ENCODE measurements at places on chromosomes 12 and 14.

GRCh38 chr12:19925841-19926240 lies 442.5 kb upstream of the PDE3A start:
- DNase-seq = no peak

DNA sequence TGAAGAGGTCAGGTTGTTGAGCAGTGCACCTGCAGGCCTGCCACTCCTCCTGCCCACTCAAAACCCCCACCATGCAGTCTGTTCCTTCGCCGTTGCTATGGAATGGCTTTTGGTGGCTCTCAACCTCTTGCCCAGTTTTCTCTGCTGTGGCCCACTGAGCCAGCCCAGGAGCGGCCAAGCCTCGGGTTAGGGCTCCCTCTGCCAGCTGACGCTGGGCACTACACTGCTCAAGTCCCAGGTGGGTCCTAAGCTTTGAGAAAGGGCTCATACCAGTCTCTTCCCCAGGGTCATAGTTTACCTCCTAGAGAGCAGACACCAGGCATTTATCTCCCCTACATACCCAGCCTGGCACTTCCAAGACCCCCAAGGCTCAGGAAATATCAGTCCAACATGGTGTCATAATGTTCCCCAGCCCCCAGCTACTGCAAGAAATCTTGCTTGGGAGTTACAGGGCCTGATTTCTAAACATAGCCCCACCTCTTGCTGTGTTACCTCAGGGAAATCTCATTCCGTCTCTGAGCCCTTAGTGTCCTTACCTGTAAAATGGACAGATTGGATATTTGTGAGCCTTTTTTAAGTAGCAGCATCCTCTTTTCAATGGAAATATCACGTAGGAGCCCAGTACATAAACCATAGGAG lies 59.4 kb downstream of the TSPAN11 start:
- peak; percentile 24 for DNase-seq

DNA sequence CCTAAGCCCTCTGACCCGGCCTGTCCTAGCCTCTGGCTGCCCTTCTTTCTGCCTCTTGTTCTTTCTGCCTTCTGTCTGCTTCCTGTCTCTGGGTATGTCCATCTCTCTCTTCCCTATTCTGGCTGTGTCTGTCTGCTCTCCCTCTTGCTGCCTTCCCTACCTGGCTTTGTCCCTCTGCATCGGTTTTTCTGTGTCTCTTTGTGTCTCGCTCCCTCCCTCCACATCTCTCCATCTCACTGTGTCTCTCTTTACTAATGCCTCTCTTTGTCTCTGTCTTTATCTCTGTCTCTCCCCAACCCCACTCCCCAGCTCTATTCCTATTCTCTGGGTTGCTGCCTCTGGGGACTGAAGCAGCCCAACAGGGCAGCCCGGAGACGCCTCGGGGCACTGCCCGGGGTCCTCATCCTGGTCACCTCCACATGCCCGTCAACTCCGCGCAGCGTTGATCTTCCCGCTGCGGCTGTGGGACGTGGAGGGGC lies 10.1 kb downstream of the SHMT2 start:
- DNase-seq = no peak

GRCh38 chr12:109209082-109209481 lies 92.7 kb downstream of the ACACB start:
- DNase-seq = no peak

DNA sequence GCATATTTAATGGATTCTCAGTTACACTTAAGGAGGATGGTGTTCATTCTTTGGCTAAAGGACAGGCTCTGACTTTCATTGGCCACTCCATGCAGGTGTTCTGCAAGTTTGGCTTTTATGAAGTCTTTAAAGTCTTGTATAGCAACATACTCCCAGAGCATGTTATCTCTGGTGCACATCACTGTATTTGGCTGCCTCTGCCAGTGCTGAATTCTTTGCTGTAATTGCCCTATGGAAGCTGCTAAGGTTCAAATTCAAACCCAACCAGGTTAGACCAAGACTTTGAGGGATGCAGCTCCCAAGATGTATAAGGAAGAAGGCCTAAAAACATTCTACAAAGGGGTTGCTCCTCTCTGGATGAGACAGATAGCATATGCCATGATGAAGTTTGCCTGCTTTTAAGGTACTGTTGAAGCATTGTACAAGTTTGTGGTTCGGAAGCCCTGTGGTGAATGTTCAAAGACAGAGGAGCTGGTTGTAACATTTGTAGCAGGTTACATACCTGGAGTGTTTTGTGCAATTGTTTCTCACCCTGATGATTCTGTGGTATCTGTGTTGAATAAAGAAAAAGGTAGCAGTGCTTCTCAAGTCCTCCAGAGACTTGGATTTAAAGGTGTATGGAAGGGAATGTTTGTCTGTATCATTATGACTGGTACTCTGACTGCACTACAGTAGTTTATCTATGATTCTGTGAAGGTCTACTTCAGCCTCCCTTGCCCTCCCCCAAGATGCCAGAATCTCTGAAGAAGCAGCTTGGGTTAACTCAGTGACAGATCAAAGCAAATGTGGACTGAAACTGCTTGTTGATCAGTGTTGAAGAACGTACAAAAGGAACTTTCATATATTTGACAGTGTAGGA lies 19.4 kb downstream of the TMEM116 start:
- DNase-seq = no peak

DNA sequence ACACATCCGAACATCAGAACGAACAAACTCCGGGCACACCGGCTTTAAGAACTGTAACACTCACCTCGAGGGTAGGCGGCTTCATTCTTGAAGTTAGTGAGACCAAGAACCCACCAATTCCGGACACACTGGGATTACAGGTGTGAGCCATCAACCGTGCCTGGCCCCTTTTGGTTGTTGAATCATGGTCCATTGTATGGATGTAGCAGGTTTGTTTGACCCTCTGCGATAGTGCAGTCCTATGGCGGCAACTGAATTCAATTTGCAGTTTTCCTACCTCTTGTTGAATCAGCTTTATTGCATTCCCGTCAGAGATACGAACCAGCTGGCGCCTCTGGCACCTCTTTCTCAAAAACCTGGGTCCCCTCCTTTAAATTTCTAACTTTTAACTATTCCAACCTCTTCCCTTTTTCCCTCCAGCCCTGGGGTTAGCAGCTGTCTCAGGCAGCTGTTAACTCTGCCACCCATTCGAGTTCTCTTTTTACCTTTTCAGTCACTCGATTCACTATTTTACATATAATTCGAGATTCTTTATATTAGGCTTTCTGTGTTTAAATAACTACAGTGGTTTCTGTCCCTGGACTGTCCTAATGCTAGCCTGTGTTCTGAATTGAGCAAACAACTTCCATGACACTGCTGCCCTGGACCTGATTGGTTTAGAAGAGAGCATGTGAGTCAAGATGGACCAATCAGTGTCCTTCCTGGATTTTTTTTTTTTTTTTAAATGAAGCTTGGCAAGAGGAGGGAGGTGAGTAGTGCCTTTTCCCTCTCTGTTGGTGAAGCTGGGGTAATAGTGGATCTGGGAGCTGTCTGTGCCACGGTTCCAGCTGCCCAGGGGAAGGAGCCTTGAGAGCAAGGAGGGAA lies 261.5 kb downstream of the PCNX1 start:
- DNase-seq = no peak

- no peak for DNase-seq
Observed at GRCh38 chr14:99357916-99358390, 86.0 kb upstream of the BCL11B start.

- no peak for DNase-seq
Observed at GRCh38 chr12:106343214-106343528, 14.4 kb upstream of the POLR3B start.

- no peak for DNase-seq
Observed at GRCh38 chr14:36996133-36996856, 176.1 kb downstream of the SLC25A21 start.

- peak; percentile 52 for DNase-seq
Observed at GRCh38 chr14:105487986-105488777, 1.5 kb downstream of the CRIP1 start.

- DNase-seq = no peak
Observed at GRCh38 chr12:11896417-11896929, 174.3 kb upstream of the BCL2L14 start.

DNA sequence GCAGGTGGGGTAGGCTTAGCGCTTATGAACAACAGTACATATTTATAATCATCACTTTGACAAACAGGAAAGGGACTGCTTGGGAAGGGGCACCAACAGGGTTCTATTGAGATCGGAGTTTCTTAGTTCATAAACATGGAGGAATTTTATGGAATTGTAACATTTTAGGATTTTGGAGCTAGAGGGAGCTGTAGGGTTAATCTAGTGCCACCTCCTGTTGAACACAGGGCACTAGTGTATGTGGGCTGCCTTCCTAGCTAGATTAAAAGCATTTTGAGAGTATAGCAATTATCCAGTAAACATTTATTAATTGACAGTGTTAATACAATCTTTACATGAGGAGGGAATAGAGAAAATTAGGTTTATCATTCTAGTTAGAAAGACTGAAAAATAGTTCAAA lies 23.1 kb upstream of the TBC1D30 start:
- no peak for DNase-seq

DNA sequence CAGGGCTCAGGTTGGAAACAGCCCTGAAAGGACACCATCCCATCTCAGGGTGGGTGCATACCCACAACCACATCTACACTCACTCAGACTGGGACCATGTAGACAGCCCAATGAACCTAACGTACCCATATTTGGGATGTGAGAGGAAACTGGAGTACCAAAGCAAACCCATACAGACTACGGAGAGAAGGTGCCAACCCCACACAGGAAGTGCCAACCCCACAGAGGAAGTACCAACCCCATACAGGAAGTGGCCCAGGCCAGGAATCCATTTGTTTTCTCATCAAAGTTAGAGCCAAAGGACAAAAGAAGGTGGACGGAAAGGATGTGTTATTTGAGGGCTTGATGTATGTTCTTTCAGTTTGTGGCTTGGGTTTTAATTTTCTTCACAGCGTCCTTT lies 19.5 kb upstream of the SPIC start:
- peak; percentile 66 for DNase-seq

- DNase-seq = no peak
Observed at GRCh38 chr12:42145552-42146215, 1.0 kb upstream of the GXYLT1 start.

DNA sequence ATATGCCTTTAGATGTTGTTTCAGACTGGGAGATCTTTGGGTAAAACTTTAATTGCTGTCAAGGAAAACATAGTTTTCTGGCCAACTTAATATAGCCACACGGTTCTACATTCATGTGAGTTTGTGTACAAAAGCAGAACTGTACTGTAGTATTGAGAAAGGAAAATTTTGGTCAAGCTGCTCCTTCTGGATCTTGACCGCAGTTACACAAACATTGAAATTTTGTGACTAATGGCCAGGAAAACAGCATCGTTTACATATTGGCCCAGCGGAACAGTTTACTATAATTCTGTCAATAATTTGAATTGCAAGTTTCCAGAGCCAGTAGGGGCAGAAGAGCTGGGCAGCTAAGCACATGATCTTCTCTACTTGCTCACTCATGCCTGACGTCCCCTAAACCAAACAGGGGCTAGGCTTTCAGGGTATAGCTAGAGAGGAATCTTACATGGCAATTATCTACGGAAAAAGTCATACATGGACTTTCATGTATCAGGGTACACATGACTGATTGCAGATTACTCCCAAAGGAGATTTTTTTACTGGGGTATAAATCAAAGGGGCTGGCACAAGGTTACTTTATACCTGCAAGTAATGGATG lies 11.4 kb upstream of the ART4 start:
- DNase-seq = no peak

DNA sequence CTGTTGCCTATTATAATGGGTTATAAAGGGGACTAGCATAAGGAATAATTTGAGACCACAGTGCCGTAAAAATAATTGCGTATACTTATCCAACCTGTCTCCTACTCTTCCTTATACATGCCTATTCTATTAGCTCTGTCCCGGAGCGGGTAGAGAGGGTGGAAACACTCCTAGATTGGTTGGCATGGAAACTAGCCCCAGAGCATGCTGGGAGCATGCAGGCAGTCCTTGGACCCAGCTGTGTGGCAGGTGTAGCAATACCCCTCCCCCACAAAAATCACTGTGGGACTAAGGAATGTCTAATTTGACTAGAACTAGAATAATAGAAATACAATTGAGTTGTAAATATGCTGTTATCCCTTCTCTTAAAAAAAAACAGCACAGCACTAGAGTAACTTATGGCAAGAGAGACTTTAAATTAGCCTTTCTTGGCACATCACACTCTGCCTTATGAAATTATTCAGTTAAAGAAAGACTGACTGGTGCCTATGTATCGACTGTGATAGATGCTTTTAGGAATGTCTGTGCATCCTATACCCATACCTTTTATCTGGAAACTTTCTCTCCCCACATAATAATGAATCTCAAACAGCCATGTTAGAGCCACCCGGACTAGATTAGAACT lies 244.0 kb upstream of the DAAM1 start:
- no peak for DNase-seq

- no peak for DNase-seq
Observed at GRCh38 chr12:94089891-94090290, 58.5 kb upstream of the PLXNC1 start.

DNA sequence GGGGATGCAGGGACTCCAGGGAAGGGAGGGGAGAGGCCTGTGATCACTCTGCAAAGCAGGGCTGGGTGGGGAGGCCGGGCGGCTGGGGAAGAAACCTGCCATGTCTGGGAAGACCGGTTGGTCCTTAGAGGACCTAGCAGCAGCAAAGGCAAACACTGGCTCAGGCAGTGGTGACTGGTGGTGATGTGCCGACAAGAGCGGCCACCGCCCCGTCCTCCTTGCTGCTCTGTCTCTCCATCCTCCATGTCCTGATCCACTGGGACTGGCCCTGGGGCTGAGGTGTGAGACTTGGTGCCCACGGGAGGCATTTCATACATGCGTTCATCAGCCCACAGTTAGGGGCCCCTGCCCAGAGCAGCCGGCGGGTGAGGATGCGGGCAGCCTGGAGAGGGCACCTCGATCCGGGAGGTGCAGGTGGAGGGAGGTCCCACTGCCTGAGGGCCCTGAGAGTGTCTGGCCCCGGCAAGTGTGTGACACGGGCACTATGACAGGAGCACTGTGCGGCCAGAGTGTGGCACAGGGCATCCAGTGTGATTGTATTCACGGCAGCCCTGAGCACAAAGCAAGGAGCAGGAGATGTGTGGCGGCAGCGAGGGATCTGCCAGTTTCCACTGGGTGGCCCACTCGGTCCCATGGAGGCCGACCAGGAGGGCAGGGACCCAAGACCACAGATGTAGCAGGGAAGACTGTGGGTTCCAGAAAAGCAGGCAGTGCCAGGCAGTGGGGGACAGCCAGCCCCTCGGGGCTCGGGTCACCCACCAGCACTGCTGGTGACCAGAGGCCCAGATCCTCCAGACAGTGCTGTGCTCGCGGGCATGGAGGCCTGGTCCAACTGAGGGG lies 13.9 kb downstream of the ANKRD9 start:
- no peak for DNase-seq

DNA sequence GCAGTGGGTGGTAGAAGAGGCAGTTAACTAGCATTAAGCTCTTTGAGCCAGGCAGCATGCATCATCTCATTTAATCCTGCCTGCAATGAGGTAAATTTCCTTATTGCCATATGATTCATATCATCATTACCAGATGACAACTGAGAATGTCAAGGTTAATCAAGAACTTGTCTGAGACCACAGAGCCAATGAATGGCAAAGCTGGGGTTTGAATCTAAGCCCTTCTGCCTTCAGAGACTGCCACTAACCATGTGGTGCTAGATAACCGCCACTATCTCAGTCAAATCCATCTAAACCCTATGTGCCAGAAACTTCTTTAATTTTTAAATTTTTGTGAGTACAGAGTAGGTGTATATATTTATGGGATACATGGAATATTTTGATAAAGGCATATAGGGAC lies 77.8 kb upstream of the GRIP1 start:
- DNase-seq = no peak

- DNase-seq = no peak
Observed at GRCh38 chr12:75998292-75999063, 33.1 kb downstream of the PHLDA1 start.

GRCh38 chr12:91327131-91327530 lies 144.5 kb upstream of the DCN start:
- no peak for DNase-seq

- DNase-seq = no peak
Observed at GRCh38 chr14:85358136-85358785, 171.7 kb upstream of the FLRT2 start.

Measured in activated CD4-positive, alpha-beta memory T cell treated with anti-CD3 and anti-CD28 coated beads, Interleukin-2, amount 10 ng/mL, durations not matched to agents 7 days and 5 days (primary cell).